Type B pancreatic cell (in vitro differentiated cells): ENCODE measurements at places on chromosomes 12 and 14. TPM values are rescaled to one million over a fixed set of nuclear protein-coding genes. Genes with fewer than 3 reads are reported as not detected.

DNA sequence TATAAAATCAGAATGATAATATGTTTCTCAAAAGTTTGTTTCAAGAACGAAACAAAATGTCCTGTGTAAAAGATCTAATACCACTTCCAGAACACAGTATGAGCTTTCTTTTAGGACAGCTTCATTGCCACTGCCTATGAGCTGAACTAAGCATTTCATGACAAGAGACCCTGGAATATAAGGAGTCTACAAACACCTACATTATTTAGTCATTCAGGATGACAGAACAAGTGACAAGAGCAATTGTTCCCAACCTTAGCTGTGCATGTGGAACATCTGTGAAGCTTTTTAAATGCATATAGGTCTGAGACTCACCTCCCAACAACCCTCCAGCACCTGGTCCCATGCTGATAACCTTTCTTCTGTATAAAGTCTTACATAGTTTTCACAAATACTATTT lies 103.1 kb upstream of the GARIN6 start:
- no peak overlapping the region for H3K4me3 ChIP-seq
- H3K4me1 ChIP-seq: no peaks in the 10 kb centered on the region
- DNase-seq: no peak
- H3K27ac ChIP-seq: no peak overlapping the region

- DNase-seq: no peak
- H3K36me3 ChIP-seq: peaks cover 12% of the 10 kb centered on the region
- peaks cover 21% of the 10 kb centered on the region for H3K27me3 ChIP-seq
- H3K4me3 ChIP-seq: no peak overlapping the region
- no peaks in the 10 kb centered on the region for H3K4me1 ChIP-seq
These were observed 113.0 kb upstream of the NTF3 start for GRCh38 chr12:5318874-5319273.

DNA sequence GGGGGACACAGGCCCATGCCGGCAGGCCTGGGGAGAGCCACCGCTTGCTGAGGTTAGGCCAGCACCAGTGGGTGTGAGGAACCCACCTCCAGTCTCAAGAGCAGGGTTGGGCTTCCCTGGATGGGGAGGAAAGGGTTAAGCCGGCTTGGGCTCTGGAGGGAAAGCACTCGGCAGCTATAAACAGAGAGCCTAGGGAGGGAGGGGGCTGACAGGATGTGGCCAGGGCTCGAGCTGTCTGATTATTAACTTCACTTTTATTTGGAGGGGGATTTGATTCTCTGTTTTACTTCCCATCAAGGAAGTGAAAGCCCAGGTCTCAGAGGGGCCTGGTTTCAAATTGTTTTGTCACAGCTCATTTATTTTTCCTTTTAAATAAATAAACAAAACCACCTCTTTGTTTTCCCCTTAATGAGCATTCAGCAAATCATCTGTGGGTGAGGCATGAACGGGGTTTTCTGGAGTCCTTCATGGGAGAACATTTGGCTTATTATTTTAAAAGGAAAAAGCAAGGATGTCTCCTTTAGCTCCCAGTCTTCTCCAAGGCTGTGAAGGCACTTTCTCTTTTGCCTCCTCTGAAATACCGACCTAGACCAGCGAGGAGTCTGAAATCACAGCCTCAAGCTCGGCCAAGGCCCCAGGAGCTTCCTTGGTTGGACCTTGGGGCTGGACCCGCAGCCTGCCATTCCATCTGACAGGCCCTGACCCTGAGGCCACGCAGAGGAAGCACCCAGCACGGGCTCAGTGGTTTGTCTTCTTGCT lies 21.9 kb upstream of the ZFP36L1 start:
- H3K36me3 ChIP-seq: no peaks in the 10 kb centered on the region
- H3K4me1 ChIP-seq: peaks cover 38% of the 10 kb centered on the region
- peak overlapping the region; percentile 91 for H3K27ac ChIP-seq
- no peaks in the 10 kb centered on the region for H3K27me3 ChIP-seq
- peak; percentile 76 for DNase-seq

DLGAP5 gene
- total RNA-seq: 18.8 and 58.8 TPM in 2 replicates

ATL1 gene
- total RNA-seq: 5.7 and 7.3 TPM in 2 replicates
